ENCODE measurements at places on chromosomes 4 and X.

- DNase-seq: no peak
Measured at GRCh38 chrX:2748171-2748814, 3.5 kb upstream of the XG start.

- DNase-seq: no peak
Measured at GRCh38 chrX:153445106-153445855, 575 bp downstream of the TREX2 start.

DNA sequence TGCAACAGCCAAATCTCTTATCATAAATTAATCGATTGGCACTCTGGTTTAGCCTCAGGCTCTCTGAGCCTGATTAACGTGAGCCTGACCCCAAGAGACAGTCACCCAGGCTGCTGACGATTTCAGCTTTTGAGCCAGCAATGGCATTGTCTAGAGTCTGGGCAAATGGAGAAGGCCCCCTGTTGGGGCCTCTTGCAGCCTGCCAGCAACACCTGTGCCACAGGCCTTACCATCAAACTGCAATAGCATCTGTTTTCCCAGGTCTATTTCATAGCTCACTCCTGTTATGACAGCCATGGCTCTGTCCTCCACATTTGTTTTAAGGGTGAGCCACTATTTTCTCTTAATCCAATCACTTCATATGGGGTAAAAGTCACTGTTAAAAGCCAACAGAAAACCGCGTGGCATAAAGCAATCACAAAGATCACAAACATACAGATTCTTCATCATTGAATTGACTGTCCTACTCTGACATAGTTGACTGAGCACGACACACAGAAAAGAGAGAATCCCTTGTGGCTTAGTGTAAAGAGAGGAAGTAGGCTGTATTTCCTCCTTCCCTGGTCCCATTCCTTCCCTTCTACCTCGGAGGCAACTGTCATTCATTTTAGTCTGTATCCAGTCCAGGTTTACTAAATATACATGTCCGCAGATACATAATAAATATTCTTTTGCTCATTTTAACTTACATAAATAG is 47.8 kb downstream of the SLC9A7 start:
- DNase-seq: peak; percentile 24

DNA sequence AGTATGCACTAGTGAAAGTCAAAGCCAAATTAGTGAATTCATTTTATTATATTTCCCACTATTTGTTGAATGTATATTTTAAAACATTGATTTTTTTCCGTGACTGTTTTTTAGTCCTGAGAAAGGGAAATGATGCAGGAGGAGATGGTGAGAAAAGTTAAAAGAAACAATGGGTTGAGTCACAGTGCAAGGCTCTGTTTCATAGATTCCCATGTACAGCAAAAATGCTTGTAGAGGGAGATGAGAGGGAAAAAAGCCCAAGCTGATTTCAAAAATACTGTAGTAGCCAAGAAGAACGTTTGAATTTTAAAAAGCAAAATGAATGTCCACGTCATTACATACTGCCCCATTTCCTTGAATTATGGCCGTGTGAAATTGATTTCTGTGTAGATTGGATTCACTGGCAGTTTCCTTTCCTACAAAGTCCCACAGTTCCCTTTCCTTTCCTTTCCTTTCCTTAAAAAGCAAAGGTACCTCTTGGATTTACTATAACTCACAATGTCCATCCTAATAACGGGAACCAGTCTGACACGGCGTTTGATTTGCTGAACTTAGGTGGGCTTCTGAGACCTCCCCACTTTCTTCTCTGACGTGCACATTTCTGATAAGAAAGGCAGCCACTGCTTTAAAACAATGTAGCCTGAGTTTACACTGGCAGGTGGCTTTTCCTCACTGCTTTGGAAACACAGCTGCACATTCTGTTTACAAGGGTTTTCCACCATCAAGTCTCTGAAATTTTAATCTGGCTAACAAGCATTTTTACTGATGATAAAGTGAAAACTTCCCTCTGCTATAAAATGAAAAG is 63.7 kb downstream of the SPCS3 start:
- no peak for DNase-seq

DNA sequence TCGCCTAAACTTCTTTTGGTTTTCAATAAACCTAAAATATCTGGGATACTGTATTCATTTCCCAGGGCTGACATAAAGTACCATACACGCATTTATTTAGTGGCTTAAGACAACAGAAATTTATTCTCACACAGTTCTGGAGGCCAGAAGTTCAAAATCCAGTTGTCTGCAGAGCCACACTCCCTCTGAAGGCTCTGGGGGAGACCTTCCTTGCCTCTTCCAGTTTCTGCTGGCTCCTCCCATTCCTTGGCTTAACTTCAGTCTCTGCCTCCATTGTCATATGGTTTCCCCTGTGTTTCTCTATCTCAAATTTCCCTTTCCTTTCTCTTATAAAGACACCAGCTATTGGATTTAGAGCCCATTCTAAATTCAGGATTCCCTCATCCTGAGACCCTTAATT is 44.4 kb downstream of the NR3C2 start:
- no peak for DNase-seq

GRCh38 chr4:83413676-83414075 is 41.9 kb downstream of the HELQ start:
- DNase-seq: no peak

- no peak for DNase-seq
Measured at GRCh38 chrX:41153957-41154356, 68.7 kb downstream of the USP9X start.

Data from activated CD4-positive, alpha-beta T cell treated with anti-CD3 and anti-CD28 coated beads, Interleukin-2, amount 50 U/mL, for 16 hours (primary cell).